ENCODE measurements at places on chromosomes 3 and 15. TPM values are rescaled to one million over a fixed set of nuclear protein-coding genes. Genes with fewer than 3 reads are reported as not detected.

MYZAP gene
- 15.2 TPM for total RNA-seq

FBXW12 gene
- total RNA-seq: not detected

FMN1 gene
- total RNA-seq: 20.1 TPM

DNA sequence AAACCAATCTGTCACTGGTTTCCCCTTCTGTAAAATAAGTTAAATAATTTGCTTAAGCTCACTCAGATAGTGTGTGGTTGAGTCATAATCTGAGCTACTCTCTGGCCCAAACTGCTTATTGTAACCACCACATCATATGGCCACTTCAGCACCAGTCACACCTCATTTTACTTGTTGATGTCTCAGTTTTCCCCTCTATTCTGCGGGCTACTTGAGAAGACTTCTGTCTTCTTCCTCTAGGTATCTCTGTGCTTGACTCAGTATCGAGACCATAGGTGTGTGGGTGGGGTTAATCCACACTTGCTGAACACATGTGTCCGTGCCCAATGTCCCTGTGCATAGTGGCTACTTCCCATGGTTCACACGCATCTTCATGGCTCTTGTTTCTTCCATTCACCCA is 32.9 kb downstream of the CRYGS start:
- H3K4me3 ChIP-seq: no peak overlapping the region
- H3K27ac ChIP-seq: no peak overlapping the region
- H3K4me1 ChIP-seq: no peaks in the 10 kb centered on the region
- no peaks in the 10 kb centered on the region for H3K36me3 ChIP-seq
- H3K27me3 ChIP-seq: no peaks in the 10 kb centered on the region

- peaks cover 32% of the 10 kb centered on the region for H3K4me1 ChIP-seq
- no peaks in the 10 kb centered on the region for H3K36me3 ChIP-seq
- no peak for DNase-seq
These were observed 1.1 kb downstream of the ITPR1 start for GRCh38 chr3:4493941-4494894.

Data from vagina (tissue), 2 donors.